ENCODE measurements at places on chromosomes 1 and 21. TPM values are rescaled to one million over a fixed set of nuclear protein-coding genes. Genes with fewer than 3 reads are reported as not detected.

S100A1 gene
- 1.7 TPM for total RNA-seq

DNA sequence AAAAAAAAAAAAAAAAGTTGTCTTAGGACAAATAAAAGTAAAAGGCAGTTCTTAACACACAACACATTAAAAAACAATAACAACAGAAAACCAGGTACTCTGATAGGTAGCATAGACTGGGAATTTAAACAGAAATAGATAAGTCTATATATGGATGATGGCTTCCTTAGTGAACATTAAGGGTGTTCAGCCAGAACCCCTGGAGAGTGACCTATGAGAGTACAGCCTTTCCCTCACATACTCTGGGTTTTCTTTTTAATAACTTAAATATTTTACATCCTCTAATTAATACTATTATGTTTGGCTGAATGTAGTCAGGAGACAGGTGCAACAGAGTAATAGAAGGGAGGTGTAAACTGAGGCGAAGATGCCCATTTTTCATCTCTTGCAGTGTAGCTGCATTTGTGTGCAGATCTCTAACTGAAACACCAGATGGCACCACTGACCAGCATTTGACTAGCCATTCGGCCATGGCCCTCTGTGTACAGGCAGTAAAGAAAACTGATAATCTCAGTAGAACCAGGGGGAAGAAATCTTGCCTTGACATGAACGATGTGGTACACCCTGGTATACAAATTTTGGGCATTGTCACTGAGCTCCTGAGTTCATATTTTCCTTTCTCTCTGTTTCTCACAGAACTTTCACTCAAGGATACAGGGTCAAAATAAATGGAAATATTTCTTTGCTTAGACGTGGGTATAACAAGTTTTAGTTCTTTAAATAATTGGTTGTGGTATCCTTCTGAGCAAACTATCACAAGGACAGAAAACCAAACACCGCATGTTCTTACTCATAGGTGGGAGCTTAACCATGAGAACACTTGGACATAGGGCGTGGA, 7.6 kb downstream of the TTF2 start:
- no peak for DNase-seq

DNA sequence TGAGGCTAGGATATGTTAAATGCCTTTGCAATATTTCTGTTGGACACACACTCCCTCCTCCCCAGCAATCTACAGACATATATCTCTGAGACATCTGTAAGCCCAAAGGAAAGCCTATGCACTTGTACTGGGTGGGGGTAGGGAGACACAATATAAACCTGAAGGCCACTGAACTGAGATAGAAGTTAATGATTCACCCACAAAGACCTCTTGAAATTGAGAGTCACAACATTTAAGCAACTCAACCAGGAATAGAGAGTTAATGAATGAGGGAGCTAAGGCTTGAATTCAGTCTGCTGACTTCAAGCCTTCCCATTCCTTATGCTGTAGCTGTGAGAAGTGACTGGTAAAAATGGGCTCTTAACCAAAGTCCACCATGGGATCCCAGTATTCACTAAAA, 5.0 kb downstream of the OR10J1 start:
- DNase-seq, result no peak

MRAP gene
- 3.4 TPM for total RNA-seq

ST6GALNAC3 gene
- total RNA-seq, result 2.6 TPM

DNA sequence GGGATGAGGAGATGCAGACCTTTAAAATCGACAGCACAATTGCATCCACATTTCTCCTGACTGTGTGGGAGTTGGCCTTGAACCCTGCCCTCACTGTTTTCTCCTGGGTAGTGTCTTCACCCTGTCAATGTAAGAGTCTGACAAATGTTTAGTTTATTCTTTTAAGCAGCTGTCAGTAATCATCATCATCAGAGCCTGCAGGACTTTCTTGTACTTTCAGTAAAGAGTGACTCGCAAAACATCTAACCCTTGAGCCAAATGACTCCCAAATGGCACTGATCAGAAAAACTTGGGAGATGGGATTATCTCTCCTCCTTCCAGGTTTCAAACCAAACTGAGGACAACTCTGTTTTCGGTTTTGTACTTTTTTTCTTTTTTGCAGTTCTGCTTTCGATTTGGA, 460.2 kb downstream of the KIF26B start:
- no peak for DNase-seq

DNA sequence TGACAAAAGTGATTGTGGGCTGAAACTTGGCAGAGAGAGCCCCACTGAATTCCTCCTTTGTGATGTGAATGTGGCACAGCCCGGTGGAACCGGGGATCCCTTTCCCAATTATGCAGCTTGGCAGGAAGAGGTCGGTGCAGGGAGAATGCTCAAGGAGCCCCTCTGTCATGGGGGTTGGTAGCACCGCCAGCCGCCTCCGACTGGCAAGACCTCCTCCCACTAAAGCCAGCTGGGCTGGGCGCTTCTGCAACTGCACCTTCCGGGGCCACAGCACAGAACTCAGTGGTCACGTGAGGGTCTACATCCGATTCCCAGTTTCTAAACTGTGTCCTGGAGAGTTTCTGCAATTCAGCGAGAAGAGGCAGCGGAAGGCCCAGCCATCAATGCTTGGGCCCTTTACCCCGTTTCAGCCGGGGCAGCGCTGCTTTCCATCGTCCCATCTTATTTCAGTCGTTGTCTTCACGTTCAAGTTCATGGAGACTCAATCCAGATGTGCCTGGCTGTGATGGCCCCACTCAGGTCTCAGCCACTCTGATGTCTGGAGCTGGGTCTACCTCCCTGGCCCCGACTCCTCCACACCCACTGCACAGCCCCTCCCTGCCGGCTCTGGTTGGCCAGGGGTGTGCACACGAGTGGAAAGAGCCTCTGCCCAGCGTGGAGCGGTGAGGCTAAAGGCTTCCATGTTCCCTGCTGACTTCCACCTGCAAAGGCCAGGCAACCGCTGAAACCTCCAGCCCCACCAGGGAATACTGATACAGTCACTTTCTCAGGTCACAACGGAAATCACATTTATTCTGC, 39.8 kb upstream of the FHAD1 start:
- DNase-seq, result no peak

DNA sequence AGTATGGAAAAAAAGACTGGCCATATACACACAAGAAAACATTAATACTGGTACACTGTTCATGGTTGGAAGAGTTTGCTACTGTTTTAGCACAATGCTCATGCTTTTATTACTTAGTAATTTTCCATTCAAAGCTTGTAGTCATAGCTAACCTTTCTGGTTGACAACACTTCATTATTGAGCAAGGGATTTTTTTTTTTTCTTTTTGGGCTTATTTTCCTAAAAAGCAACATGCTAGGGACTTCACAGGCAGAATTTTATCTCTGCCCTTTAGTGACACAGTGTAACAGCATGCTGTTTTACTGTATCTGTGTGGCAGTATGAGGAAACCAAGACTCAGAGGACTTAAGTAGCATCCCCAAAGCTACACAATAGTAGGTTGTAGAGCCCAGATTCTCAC, 58.5 kb downstream of the FGGY start:
- no peak for DNase-seq

DNA sequence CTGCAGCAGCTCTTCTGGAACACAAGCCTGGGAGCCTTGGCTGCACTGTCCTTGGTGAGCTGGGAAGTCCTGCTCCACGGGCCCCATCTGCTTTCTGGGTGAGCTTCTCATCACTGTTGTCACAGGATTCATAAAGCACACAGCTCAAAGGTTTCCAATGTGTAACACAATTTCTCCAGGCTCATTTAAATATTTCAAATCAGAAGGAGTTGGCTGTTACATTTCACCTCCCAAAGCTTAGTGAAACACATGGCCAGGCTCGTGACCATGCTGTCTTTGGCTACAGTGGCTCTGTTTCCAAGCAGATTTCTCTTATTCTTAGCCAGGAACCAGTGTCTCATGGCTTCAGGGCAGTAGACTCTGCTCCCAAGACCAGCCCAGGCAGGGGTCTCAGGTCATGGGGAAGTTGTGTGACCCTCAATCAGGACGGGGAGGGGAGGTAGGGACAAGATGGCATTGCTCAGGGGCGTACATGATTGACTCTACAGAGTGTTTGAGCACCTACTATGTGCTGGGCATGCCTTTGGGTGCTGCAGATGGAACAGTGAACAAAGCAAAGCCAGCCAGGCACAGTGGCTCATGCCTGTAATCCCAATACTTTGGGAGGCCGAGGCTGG, 353.0 kb downstream of the NPHP4 start:
- peak; percentile 30 for DNase-seq

GRCh38 chr1:199909137-199909536, 118.4 kb upstream of the NR5A2 start:
- no peak for DNase-seq

CD1B gene
- total RNA-seq, result not detected

DNA sequence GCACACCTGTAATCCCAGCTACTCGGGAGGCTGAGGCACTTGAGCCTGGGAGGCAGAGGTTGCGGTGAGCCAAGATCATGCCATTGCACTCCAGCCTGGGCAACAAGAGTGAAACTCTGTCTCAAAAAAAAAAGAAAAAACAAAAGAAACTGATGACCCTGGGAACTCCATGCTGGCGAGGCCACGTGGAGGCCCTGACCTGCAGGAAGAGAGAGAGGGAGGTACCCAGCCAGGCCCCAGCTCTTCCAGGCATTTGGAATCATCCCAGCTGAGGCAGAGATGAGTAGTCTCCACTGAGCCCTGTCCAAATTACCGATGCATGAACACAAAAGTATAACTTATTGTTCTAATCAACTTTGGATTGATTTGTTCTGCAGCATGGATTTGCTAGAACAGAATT, 132.0 kb upstream of the ZBTB40 start:
- DNase-seq, result peak; percentile 7

- DNase-seq, result no peak
These were observed 10.7 kb downstream of the FOXO6 start for GRCh38 chr1:41371630-41372599.

DRAXIN gene
- total RNA-seq, result not detected

GRCh38 chr1:26582053-26582835, 52.7 kb downstream of the RPS6KA1 start:
- DNase-seq, result no peak

SMPDL3B gene
- total RNA-seq, result 0.50 TPM

DNA sequence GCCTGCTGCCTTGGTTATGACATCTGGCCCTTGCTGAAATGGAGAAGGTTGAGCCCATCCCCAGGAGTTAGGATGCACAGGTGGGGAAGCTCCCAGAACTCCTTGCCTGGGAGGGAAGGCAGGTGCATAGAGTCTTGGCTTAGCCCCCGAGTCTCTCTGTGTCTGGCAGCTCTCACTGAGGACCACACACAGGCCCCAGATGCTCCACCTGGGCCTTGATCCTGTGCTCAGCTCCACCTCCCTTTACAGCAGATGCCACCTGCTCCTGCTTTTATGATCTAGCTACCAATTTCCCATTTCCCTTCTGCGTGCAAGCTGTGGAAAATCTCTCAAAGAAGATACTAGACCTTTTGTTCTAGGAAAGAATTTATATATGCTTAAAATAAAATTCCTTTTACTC, 28.8 kb upstream of the KCNJ6 start:
- no peak for DNase-seq

TINAGL1 gene
- total RNA-seq, result 12.0 TPM

GRCh38 chr1:12458571-12458970, 159.4 kb downstream of the DHRS3 start:
- DNase-seq, result no peak

DNA sequence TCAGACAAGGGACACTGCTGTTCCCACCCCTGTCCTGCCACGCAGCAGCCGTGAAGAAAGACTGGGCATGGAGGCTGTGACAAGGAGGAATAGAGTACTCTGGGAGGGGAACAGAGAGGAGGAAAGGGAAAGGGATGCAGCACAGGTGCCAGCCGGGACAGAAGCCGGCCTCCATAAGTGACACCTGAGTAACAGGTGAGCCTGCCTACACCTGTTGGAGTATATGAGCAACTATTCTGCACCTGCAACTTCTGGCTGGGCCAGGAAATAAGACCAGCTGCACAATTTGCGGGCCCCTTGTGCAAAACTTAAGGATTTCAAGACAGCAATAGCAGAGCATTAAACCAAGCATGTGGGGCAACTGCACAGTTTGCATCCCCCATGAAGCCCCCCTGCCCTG, 72.5 kb upstream of the GOLT1A start:
- no peak for DNase-seq

All from left lobe of liver (tissue), 2 donors.